ENCODE measurements at places on chromosomes 3 and 15.

- DNase-seq: no peak
Measured at GRCh38 chr15:48887144-48887543, 9.2 kb downstream of the EID1 start.

DNA sequence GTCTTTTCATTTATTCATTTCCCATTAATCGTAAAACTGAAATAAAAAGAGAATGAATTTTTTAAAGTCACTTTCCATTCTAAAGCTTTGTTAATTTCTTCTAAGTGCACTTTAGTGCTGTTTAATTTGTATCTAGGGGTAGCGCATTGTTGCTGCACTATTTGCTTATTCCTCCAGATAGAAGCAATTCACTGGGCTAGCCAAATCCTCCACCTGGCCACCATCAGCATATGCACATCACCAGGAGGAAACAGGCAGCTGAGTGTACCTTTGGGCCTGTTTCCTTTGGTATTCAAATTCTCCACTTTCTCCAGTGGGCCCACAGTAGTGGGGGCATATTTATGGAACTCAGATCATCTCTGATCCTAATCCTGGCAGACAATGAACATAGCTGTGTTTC, 29.8 kb upstream of the CPB1 start:
- no peak for DNase-seq

GRCh38 chr3:152628496-152628895, 206.4 kb upstream of the P2RY1 start:
- no peak for DNase-seq

- no peak for DNase-seq
Measured at GRCh38 chr3:66394753-66395249, 106.0 kb downstream of the LRIG1 start.

- DNase-seq: no peak
Measured at GRCh38 chr3:164419220-164419619, 659.1 kb downstream of the SI start.

DNA sequence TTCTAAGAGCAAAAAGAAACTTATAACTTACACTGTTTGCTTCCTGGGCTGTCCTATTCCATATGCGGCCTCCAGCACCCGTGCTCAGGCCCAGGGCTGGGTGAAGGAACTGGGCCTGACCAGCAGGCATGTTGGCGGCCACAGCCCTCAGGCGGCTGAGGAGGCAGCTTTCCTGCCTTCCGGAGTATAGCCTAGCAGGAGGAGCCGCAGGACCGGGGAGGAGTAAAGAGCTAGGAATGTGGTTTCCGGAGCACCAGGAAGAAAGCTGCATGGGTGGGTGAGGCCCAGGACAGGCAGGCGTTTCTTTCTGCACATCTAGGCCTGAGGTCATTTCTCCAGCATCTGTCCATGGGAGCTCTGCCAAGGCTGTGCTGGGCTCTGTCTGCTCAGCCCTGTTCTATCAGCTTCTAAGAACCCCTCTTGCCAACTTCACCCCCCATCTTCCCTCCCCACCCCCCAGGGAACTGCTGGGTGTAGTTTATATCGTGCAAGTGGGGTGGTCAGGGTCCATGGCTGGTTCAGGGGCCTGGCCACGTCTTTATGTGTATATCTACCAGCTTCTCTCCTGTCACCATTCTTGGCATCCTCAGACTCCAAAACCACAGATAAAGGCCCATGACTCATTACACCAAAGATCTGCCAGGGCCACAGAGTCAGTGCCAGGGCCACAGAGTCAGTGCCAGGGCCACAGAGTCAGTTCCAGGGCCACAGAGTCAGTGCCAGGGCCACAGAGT, 7.8 kb upstream of the KIF7 start:
- DNase-seq: peak; percentile 96

DNA sequence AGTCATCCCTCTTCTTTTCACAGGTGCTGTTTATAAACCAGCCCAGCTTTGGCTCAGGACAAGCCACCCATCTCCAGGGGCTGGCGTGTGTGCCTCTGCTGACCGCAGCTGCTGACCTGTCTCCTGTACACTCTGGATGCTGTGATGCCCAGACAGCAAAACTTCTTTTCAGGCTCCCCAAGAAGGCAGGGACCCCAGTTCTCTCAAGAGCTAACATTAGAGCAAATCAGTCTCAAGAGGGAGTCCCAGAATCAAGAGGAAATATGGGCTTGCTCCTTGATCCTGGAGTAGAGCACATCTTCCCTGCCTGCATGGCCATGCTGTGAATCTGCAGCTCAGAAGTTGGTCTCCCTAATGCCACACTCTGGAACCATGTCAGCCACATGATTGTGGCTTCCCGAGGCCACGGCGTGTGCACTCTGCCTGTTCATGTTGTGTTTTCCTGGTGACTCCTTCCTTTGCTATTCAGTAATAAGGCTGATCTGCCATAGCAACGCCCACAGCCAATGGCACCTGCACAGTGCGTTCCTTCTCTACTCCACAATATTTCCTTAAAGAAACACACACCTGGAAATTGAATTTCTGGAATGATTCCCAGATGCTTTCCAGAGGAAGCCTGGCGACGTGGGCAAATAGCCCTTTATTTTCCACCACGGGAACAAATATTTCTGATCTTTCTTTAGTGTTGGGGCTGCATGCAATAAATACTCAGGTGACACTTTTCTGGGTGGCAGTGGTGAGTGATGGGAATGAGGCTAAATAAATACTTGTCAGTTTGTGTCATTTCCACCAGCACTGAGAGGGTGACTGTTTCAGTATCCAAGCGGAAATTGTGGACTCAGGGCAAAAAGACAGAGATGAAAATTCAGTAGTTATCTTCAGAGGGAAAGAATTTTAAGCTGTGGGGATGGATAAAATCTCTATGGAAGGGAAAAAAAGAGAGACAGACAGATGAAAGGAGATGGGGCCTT, 21.9 kb upstream of the THSD4 start:
- DNase-seq: peak; percentile 88

- no peak for DNase-seq
Measured at GRCh38 chr3:127124120-127124519, 68.8 kb upstream of the PRR23E start.

DNA sequence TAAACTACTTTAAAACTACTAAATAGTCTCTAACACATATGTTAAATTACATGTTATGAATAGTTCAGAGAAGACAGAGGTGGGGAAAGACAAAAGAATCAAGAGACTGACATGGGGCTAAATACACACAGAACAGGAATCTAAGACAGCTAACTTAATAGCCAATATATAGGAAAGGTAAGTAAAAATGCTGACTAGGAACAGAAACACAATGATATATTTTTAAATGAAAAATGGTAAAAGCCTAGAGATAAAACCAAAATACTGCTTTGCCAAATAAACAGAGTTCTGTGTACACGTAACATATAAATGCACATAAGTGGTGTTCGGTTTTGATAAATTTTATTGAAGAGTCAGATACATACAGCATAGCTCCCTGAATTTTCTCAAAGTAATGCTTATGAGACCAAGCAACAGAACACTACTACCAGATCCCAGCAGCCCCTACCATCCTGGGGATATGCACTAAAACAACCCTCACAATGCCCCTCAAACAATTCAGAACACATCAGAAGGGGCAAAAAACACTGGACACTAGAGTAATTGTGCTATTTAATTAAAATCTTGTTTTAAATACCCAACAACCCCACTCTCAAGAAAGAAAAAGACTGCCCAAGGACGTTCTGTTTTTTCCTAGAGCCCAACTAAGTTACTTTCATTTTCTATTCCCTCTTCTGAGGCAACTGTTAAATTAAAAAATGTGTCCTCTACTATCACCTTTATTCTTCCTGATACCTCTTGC, 121.1 kb downstream of the ADAM10 start:
- DNase-seq: peak; percentile 9

DNA sequence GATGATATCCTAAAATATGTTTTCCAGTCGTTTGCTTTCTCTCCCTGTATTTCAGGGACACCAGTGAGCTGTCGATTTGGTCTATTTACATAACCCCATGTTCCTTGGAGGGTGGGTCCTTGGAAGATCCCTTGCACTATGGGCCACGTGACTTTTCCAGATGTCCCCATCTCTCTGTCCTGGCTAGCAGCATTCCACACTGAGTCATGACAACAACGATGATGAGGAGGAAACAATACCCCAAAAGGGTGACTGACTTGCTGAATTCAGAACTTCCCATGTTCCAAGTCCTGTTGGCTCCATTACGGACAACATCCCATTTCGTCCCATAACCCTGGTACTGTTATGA, 134.3 kb downstream of the NSMCE3 start:
- no peak for DNase-seq

DNA sequence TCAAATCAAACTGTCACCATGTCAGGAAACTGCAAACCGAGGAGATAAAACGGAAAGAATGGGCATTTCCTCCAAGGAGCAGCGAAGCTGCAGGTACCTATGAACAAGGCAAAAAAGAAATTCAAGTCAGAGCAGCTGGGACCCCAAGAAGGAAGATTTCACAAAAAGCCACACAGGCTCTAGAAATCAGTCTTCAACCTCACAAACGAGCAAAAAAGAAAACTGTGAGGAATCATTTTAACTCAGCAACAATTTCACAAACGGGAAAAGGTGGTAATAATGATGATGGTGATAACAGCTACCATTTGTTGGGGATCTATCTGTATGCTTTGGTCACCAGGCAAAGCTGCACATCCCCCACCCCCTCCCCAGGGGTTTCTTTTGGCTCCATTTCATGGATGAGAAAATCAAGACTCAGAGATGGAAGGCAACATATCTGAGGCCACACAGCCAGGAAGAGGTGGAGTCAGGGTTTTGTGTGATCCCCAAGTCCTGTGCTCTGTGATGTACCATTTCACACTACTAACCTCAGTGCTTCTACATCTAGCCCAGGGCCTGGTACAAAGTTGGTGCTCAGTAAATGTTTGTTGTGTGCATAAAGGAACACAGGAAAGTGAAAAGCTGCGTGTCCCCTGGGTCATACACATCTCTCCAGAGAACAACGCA, 109.9 kb downstream of the IQSEC1 start:
- DNase-seq: no peak

GRCh38 chr3:135191708-135192107, 396.6 kb downstream of the EPHB1 start:
- DNase-seq: no peak

DNA sequence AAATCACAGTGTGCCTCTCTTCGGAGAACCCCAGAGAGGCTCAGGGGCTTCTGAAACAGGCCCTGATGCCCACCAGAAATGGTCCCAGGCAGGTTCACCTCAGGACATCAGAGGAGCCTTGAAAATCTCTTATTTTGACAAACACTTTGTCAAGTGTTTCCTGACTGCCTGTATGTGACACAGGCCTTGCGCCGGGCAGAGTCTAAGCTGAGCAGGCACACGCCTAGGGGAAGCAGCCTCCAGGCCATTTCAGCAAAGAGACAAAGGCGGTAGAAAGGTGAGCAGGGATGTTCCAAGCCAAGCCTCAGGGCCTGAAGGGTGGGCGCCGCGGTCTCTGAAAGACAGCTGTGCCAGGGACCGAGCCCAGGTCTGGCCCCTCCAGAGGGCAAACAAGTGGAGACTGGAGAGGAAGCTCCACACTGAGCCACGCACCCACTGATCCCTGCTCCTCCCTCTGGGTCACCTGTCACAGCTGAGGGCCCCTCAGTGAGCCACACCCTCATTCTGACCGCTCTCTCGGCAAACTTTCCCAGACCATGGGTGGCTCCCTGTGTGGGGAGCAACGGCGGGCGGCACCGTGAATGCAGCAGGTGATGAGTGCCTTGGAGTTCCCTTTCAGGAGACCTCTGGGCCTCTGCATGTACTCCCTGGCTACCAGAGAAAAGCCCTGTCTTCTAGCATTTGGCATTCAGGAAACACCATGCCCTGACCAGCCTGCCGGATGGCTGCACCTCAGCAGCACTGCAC, 136.1 kb downstream of the ADAMTS17 start:
- no peak for DNase-seq

- no peak for DNase-seq
Measured at GRCh38 chr3:184635774-184636173, 74.2 kb downstream of the EPHB3 start.

- no peak for DNase-seq
Measured at GRCh38 chr15:52980446-52980845, 190.3 kb upstream of the ONECUT1 start.

DNA sequence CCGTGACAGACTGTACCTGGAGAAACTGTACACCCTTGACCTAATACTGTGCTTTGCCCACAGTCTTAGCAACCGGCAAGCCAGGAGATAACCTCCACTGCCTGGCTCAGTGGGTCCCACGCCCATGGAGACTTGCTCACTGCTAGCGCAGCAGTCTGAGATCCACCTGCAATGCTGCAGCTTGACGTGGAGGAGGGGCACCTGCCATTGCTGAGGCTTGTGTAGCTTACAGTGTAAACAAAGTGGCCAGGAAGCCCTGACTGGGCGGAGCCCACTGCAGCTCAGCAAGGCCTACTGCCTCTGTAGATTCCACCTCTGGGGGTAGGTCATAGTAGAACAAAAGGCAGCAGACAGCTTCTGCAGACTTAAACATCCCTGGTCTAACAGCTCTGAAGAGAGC, 189.3 kb downstream of the EDEM1 start:
- no peak for DNase-seq

DNA sequence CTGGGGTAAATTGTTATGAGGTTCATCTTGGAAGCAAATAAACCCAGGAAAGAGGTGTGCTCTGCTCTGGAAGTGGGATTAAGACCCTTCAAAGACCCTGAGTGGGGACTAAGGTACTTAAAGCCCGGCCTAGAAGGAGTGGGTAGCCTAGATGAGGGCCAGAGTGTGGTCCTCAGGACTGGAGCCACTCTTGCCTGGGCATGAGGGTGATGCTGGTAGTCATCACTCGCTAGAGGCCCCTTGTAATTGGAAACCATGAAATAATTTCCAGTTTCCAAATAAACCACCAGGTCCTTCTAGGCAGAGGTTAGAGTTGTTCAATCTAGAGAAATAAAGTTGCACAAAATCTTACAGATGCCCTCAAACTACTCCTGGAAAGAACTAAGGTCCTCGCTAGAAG, 15.2 kb upstream of the LMCD1 start:
- no peak for DNase-seq

- DNase-seq: no peak
Measured at GRCh38 chr15:101613130-101614000, 38.8 kb downstream of the TM2D3 start.

DNA sequence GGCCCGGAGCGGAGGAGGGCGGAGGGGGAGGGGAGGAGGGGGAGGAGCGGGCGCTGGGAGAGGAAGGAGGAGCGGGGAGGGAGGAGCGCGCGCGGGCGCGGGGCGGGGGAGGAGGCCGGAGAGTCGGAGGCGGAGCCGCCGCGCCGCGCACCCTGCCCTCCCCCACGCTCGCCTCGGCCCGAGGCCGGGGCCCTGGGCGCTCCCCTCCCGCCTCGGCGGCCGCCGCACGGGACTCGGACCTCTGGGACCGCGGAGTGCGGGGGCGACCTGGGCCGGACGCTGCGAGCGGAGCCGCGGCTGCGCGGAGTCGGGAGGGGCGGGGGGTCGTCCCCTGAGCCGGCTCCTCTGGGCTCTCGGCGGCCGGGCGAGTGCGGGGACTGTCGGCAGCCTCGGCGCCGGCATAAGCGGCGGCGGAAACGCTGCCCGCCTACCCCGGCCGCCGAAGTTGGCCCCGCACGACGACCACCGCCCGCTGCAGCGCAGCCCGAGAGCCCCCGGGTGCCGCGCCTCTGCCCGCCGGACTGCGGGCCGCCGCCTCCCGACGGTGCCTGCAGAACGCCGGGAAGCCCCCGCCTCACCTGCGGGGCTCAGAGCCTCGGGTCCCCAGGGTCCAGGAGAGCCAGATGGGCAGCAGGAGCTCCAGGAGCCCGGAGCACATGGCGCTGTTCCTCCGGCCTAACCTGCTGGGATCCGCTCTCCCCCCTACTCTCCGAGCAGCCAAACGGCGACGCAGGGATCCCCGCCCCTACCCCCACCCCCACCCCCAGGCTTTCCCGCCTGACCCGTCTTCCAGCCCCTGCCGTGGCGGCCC, 406 bp upstream of the GABRB3 start:
- DNase-seq: peak; percentile 61

All from AG20443 (cell line).